Brain microvascular endothelial cell (primary cell): ENCODE measurements at places on chromosomes 16 and 17.
A peak's percentile ranks its signal among the peaks of the same experiment; 100 is the strongest.

DNA sequence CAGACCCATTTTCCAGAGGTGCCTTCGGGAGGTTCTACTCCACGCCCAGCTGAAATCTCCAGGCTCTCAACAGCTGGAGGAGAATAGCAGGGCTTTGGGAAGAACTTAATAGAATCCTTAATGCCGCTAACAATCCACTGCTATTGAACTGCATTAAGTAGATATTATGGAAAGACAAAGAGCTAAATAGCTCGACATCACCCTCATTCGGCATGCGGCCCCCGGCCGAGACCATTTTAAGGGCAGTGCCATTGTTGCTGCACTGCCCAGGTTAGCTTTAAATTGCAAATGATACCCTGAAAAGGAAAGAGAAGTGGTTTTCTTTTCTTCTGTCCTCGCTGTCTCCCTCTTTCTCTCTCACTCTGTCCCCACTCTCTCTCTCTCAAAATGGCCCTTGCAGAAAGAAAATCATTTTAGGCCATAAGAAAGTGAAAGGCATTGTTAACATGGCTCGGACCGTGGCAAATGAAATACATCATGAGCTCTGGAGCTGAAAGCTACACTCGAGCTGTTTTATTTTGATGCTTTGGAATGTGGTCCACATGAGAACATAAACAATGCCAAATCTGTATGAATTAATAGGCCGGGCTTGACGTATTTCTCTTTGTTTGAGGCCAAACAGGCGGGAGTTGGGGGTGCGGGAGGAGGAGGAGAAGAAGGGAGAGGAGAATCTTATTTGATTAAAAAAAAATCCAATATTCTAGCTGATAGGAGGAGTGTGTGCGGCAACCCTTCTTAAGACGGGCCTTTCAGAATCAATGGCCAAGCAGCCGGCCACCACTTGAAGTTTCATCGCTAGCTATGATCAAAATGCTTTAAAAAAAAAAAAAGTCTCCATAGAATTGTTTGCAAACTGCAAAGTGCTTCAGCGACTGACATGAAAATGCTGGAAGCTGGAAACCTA is 298.8 kb upstream of the IRX3 start:
- no peak for DNase-seq

- DNase-seq: no peak
Observed at GRCh38 chr17:82444284-82444893, 6.2 kb downstream of the CYBC1 start.

DNA sequence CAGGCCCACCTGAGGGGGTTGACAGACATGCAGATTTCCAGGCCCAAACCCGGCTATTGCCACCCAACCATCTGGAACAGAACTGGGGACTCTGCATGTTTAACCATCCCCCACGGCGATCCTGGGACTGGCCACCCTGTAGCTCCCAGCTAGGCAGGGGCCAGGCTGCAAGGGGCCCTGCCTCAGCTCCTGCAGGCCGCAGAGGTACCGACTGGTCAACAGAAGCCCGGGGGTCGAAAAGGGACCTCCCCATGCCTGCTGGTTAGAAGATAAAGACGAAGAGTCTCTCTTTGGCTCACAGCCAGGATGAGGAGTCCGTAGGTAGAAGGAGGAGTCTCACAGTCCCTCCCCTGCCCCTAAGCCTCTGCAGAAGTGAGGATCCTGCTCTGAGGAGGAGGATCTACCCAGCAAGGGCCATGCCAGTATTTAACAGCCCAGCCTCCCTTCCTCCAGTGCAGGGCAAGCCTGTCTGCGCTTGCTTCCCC is 223.4 kb upstream of the TNRC6C start:
- no peak for DNase-seq

GRCh38 chr17:32732900-32733299 is 144.0 kb downstream of the MYO1D start:
- no peak for DNase-seq

GRCh38 chr17:55175788-55176427 is 88.9 kb upstream of the HLF start:
- no peak for DNase-seq

GRCh38 chr17:43667947-43668348 is 6.2 kb upstream of the MEOX1 start:
- peak; percentile 28 for DNase-seq

- peak; percentile 82 for DNase-seq
Observed at GRCh38 chr17:27565874-27566670, 64.9 kb upstream of the LGALS9 start.

GRCh38 chr17:60039847-60040442 is 38.8 kb downstream of the HEATR6 start:
- DNase-seq: no peak

GRCh38 chr17:79975498-79976134 is 60.1 kb downstream of the TBC1D16 start:
- DNase-seq: no peak

DNA sequence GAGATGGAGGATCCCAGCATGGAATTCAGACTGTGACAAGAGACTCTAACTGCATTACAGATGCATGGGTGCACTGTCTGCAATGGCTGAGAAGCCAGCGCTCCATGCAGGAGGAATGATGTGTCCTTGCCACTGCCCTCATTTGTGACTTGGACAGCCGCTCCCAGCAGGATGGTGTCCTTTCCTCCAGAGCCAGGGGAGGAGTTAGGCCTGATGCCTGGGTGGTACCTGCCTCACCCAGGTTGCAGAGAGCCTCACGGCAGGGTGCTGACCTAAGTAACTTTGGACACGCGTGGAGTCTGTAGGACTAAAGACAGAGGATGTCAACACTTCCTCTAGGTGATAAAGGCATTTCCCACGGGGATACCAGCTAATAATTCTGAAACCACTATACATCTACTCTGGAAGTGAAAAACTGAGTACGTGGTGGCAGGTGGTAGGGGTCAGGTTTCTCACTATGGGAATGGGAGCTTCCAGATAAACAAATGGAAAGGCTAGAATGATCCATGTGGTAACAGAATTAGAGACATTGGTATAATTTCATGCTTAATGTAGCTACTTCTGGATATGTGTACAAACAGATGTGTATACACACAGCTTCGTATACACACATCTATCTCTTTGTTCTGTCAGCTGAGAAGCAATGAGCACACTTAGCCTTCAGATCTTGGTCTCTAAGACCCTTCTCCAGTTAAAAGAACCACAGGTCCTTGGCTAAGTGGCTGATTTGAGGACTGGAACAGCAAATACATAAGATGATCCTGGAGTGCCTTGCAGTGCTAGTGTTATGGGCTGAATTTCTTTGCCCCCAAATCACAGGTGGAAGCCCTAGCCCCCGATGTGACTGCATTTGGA is 13.7 kb upstream of the CSNK1D start:
- no peak for DNase-seq
